NCI-H1092 treated with DMSO at 0.1 percent for 48 hours (cell line): ENCODE measurements at places on chromosomes 1 and 21.

DNA sequence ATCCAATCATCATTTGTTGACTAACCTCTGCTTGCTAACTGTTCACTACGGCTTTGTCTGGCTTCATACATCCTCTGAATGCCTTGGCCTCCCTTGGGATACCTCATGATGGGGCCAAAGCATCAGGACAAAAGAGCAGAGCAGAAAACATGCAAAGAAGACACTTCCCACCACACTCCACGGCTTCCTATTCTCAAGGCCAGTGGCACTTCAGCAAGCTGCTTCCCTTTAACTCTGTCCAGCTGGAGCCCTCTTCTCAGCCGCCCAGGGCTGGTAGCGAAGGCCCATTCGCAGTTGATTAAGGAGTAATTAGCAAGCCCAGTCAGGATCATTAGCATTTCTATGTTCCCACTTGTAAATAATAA is 224.3 kb upstream of the FGGY start:
- peak; percentile 37 for DNase-seq

DNA sequence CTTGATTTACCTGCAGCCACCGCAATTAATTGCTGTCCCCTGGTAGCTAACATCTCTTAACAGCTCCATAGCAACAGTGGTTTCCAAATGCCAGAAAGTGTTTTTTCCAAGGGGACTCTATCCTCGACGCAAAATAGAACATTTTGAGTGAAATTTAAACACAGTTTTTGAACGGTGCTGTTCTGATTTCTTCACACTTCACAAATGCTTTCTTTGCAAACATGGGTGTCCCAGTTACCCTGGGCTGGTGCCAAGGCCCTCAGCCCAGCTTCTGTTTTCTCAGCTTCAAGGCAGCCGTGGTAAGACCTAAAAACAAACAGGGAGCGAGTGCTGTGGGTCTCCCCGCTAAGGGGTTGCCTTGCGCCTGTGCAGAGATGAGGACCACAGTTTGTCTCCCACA is 147.3 kb upstream of the VAMP3 start:
- DNase-seq, result peak; percentile 68

DNA sequence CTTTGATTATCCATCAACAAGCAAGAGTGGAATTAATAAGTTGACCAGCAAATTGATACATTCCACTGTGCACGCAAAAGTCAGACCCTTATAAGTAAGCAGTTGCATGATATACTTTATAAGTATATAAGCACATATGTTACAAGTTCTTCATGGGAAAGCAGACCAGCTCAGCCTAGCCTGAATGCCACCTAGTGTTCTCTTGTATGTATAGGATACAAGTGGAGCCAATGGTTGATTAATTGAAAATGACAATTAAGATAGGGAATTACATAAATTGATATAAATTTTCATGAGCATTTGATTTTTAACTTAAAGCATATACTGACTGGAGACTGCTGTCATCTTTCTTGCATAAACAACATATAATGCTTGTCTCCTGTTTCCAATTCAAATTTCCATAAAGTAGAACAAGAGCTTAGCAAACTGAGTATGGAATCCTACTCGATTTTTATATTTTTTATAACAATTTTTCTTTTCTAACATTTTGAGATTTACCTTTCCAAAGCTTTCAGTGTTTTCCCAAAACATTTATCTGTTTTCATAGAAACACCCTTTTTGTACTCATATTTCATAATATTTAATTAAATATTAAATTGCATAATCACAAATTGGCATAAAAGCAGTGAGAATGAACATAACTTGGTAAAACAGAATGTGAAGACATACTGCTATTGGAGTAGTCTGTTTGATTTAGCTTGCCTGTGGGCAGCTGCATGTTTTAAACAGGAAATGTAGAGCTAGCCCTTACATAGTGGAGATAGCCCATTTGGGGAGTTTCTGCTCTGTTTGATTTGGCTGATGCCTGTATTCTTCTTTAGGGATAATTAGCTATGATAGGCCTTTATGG is 62.8 kb downstream of the MAGI3 start:
- peak; percentile 84 for DNase-seq

GRCh38 chr1:24779689-24780464 is 34.6 kb downstream of the CLIC4 start:
- no peak for DNase-seq

DNA sequence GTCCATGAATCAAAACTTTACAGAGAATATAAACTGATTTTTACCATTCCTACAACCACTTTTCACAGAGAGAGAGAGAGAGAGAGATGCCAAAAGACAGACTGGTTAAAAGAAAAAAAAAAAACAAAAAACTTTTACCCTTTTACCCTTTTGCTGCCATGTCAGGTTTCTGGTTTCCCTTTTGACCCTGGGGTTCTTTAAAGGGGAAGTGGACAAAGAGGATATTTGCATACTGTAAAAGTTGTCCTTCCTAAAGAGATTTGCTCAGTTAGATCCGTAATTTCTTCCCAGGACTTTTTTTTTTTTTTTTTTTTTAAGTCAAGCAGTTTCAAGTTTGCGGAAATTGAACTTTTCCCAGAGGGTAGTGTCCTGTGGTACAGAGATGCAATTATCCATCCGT is 287.8 kb upstream of the RGS18 start:
- no peak for DNase-seq

DNA sequence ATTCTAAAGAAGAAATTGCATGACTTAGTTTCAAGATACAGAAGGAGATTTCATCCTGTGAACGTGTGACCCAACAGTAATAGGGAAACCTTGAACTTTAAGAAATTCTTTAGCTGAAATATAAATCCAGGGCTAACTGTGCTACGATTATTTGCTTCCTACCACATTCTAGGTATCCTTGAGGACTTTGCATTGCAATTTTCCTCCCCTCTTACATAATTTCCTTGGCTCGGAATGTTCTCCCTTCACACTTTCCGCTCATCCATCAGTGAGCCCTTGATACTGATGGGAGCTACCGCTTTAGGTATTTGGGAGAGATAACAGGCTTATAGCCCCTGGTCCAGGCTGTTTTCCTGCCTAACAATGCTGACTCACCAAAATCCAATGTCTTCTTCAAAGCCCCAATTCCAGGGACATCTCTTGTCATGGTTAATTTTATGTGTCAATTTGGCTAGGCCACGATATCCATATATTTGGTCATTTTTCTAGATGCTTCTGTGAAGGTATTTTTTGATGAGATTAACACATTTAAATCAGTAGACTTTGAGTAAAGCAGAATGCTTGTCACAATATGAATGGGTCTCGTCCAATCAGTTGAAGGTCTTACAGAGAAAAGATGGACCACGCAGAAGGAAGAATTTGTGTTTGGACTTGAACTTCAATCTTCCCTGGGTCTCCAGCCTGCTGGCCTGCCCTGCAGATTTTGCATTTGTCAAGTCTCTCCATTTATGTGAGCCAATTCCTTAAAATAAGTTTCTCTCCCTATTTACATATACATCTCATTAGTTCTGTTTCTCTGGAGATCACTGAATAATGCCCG is 121.2 kb downstream of the PTPN14 start:
- DNase-seq, result no peak
